ENCODE measurements at places on chromosomes 16 and 17.

- DNase-seq: no peak
Observed at GRCh38 chr17:51365090-51365489, 104.7 kb downstream of the UTP18 start.

DNA sequence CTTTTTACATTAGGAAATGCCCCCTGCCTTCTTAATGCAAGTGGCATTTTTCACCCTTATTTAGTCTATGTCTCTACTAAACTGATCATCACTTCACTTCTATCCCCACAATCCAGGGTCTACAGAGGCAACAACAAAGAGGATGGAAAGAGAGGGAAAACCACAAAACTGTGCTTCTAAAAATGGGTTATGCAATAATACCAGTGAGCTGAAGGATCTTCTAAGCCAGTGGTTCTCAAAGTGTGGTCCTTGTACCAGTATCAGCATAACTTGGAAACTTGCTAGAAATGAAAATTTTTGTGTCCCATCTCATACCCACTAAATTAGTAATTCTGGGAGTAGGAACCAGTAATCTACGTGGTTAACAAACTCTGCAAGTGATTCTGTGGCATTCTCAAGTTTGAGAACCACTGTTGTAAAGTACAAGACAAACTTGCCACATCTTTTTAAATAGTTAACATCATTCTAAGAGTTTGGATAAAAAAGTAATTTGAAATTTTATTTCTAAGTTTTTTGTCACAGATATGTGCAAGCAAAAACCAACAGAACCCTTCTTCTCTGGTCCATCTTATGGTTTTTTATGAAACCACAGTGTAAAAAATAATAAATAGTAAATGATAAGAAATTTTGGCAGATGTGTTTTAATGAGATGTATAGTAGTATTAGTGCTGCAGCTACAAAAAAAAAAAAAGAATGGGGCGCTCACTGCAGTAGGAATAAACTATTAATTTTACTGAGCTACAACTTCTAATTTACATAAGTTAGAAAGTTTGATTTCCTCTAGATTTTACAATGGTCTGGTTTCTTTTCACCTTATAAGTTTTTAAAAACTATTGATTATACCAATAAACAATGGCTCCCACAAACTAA is 16.2 kb downstream of the CDC27 start:
- no peak for DNase-seq

DNA sequence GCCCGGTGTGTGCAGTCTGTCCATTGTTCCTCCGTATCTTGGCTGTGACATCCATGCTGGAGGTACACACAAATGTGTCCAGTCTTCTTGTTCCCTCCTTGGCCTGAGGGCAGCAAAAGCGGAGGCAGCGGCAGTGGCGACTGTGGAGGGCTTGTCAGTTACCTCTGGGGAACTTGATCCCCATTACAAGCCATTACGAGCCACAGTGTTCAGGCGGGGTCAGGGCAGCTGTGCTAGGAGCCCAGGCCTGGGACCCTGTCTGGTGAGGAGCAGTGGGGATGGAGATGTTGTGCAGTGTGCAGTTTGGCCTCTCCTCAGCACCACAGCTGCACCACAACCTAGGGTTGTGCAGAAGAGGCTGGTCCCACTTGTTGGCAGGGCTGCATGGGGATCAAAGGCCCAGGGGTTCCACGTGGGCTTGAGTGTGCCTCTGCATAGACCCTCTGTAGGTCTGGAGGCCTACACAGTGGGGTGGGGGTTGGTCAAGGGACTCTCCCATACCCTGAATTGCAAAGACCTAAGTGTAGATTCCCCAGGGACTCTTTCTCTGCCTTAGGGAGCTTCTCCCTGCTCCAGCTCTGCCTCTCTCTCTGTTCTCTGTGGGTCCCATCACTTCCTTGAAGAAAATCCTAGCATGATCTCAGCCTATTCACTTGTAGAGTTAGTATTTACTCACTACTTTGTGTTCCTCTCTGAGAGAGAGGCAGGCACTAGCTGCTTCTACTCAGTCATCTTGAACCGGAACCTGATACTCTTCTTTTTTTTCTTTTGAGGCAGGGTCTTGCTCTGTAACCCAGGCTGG is 58.8 kb downstream of the SLFN11 start:
- DNase-seq: no peak

DNA sequence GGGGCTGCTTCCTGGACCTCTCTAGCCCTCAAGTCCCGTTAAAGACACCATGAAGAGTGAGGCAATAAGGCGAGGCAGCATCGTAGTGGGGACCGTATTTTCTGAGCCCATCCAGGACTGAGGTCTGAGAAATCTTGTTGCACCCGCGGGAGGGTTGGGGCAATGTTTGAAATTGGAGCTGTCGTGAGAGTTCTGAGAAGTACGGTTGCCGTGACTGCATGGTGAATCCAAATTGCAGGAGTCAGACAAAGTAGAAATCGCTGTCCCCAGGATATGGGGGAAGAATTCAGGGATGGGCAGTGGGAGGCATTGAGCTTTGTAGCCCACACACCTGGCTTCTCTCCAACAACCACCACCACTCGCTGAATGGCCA is 42.0 kb upstream of the RPL38 start:
- no peak for DNase-seq

DNA sequence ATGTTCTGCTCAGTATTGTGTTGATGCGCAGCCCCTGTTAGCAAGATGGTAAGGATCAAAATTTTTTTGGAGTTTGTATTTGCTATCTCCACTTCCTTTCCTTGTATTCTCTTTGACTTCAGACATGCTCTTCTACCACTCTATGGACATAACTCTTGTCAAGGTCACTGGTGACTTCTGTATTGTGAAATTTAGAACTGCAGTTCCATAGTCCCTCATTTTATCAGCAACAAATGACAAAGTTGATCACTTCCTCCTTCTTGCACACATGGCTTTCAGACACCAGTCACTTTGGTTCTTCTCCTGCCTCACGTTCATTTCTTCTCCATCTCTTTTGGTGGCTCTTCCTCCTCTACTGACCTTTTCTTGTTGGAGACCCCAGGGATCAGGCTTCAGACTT is 21.1 kb downstream of the COX11 start:
- DNase-seq: no peak

GRCh38 chr16:9251026-9251425 is 159.6 kb downstream of the HAPSTR1 start:
- no peak for DNase-seq

GRCh38 chr16:63365649-63366304 is 1329.5 kb upstream of the CDH8 start:
- no peak for DNase-seq

DNA sequence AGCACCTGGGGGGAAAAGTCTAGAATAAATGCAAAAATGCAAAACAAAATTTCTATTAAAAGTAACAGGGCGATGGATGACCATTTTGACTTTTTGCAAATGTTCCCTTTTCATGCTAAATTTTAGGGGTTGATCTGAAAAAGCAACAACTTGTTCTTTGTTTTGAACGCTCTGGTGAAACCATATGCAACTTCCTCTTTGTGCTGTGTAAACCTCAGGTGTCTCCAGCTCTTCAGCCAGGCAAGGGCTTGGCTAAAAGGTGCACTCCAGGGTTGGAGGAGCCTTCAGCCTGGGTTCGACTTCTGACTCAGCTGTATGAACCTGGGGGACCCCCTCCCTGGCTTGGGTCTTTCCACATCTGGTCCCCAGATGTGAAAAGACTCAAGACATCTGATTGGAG is 9.5 kb downstream of the IRF8 start:
- DNase-seq: no peak

GRCh38 chr16:71609066-71609465 is 16.9 kb upstream of the MARVELD3 start:
- no peak for DNase-seq

- DNase-seq: peak; percentile 77
Observed at GRCh38 chr16:67000384-67001351, 12.3 kb downstream of the CES4A start.

All from posterior cingulate gyrus (tissue), 11 donors.